ENCODE measurements at places on chromosomes 1 and 21.

- peak; percentile 35 for DNase-seq
Observed at GRCh38 chr1:151158326-151158725, 1.9 kb downstream of the TNFAIP8L2 start.

DNA sequence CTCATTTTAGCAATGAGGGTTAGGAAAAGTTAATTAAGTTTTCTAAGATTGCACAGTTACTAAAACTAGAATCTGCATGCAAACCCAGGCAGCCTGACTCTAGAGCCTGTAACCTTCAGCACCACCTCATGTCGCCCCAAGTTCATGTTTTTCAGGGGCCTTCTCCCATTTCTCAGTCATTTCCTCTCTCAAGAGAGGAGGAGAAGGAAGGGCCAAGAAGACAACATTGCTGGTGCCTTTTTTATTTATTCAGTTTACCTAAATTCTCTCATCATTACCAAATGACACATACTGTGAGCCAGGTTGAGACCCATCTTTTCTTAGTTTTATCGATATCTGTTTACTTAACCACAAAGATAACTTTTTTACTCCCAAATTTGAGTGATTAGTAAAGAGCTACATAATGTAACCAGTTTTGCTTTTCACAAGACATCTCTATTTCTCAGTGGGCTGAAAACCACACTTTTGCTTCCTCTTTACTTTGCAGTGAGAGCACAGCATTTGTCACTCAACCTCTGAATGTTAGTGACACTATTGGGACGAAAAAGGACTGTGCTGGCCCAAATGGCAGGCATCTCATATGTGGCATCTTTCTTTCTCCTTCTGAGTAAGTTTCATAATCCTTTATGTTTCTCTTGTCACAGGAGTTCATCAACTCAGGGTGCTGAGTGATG is at the start of gene CD101:
TSS of gene CD101 (plus strand) at position 507 of the 674 bp plus-strand sequence. CDS start at position 565, 58 bp downstream.
- DNase-seq, result peak; percentile 36

DNA sequence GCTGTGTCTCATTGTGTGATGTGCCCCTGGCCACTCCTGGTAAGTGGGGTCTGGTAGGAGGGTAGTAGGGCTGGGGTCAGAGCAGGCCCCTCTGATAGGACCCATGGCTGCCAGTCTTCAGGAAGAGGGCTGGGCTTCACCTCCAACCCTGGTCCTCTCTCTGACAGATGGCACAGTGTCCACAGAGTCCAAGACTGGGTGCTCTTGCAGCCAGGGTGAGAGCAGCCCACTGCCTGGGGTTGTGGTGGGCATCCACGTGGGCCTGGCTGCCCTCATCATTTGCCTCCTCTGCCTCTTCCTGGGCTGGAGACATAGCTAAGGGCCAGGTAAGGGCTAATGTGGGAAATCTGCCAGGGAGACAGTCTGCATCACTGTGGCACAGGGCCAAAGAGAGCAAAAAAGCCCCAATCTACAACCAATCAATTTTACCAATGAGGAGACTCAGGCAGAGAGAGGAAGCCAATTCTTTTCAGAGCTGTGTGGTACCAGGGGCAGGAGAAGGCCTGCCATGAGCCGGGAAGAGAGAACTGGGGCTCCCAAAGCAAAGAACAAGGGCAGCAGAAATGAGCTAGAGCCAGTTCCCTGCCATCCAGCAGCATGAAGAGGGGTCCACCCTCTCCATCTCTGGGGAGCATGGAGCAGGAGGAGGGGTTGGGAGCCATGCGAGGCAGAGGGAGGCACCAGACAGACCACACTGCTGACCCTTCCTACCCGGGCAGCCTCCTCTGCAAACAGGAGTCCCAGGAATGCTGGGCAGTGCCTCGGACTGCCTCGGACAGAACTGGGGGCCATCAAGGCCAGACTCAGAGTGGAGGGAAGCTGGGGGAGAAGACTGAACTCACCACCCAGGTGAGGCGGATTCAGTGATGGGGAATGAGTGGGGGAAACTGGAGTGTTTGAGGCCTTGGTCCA is 26.8 kb downstream of the SLC27A3 start:
- DNase-seq, result no peak

DNA sequence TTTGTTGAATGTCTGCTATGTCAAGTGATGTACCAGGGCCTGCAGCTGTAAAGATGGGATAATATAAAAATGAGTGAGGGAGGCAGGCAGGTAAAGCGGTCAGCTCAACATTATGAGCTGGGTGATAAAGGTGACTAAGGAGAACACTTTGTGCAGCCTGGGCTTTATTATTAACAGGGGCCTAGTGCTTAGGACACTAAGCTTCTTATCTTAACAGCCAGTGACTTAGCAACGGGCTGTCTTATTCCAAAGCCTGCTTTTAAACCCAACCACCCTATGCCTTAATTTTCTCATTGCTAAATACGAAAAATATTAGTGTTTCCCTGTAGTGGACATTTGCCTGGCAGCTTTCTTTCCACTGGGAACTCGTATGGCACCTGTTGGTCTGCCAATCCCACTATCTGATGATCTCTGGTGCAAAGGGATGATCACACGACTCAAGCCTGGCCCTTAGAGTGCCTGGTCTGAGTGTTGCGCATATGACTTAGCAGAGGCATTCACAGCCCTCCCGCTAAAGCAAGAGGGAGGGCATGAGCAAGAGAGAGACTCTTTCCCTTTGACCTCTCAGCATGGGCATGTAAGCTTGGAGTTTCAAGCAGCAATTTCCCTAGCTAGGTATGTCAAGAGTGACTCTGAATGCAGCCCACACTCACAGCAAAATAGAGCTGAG is 98.6 kb upstream of the PAPPA2 start:
- no peak for DNase-seq

DNA sequence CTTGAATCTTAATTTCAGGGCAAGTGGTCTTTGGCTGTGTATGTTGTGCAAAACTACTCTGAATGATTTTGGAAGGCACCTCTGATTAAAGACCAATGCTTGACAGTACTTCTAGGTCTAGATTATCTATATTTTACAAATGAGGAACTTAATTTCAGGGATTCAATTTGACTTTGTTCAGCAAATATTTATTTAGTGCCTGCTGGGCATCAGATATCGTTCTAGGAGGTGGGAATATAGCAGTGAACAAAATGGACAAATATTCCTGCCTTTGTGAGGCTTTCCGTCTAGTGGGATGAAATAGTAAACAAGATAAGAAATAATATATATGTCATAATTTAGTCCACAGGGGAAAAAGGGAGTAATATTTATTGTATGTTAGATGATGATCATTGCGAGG is 4.7 kb downstream of the ZNF326 start:
- no peak for DNase-seq

DNA sequence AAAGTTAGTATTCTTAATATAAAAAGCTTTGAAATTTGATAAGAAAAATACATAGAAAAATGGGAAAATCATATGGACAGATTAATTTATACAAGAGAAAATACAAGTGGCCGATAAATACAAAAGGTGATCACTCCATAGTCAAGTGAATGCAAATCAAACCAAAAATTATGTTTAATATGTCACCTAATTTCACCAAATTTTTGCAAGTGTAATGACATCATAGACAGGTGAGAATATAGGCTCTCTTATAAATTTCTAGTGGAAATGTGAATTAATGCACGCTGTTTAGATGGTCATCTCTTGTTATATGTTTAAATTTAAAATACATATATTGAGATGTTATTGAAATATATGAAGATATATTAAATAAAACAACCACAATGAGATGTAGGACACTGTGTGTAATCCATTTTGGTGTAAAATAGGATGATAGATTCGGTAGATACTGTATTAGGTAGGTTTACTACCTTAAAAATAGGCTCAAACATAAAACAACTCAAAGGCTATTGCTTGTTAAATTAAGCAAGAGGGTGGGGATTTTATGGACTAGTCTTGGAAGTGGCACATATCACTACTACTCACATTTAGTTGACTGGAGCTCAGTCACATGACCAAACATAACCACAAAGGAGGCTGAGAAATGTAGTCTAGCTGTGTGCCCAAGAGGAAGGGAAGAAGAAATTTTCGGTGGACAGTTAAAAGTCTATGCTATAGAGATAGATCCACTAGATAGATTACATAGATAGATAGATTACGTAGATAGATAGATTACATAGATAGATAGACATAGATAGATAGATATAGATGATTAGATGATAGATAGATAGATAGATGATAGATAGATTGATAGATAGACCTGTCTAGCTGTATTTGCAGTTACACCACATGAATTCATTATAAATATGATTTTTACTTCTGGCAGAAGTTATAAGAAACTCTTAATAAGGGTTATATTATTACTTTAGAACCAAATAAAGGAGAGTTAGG is 9.2 kb downstream of the INSL5 start:
- DNase-seq, result no peak

DNA sequence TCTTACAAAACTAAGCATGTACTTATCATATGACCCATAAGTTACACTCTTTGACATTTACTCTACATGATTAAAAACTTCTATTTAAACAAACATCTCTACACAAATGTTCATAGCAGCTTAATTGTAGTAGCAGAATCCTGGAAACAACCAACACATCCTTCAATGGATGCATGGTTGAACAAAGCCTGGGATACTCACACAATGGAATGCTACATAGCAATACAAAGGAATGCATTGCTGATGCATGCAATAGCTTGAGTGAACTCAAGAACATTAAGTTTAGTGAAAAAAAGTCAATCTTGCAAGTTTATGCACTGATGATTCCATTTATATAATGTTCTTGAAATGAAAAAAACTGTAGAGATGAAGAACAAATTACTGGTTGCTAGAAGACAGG is 686.9 kb downstream of the LRRIQ3 start:
- DNase-seq, result no peak

DNA sequence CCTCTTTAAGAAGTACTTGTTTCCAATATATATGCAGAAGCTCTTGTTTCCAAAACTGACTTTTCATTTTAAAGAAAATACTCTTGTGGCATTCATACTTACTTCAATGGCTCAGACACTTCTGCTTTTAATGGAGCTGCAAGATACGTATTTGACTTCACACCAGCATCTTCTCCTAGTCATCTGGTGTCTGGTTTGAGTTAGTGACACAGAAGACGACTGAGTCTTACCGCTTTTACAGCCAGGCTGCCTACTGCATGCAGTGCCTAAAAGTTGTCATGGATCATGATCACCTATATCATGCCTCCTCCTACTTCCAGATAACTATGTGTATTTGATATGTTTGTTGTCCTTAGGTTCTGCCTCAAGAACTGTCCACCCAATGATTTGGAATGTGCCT is 185.9 kb downstream of the TPR start:
- DNase-seq, result no peak

DNA sequence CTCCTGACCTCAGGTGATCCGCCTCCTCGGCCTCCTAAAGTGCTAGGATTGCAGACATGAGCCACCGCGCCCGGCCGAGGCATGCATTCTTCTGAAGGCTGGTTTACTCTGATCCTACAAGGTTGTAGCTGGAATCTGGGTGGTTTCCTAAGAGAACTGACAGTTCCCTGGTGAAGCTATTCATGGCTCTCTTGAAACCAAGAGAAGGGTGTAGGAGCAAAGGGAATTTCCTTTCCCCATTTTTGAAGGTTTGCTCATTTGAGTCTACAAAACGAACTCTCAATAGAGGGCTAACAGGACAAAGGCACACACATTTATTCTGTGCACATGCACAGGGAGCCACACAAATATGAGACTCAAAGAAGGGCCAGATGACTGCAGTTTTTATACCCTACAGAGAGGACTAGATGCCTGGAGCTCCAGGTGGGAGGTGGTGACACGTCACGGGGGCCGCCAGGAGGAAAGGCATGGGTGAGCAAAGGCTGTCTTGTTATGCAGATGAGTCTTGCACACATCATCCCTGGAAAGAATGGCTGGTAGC is 49.5 kb upstream of the ERRFI1 start:
- DNase-seq, result no peak

- no peak for DNase-seq
Observed at GRCh38 chr1:84665703-84666317, 24.5 kb downstream of the SSX2IP start.

DNA sequence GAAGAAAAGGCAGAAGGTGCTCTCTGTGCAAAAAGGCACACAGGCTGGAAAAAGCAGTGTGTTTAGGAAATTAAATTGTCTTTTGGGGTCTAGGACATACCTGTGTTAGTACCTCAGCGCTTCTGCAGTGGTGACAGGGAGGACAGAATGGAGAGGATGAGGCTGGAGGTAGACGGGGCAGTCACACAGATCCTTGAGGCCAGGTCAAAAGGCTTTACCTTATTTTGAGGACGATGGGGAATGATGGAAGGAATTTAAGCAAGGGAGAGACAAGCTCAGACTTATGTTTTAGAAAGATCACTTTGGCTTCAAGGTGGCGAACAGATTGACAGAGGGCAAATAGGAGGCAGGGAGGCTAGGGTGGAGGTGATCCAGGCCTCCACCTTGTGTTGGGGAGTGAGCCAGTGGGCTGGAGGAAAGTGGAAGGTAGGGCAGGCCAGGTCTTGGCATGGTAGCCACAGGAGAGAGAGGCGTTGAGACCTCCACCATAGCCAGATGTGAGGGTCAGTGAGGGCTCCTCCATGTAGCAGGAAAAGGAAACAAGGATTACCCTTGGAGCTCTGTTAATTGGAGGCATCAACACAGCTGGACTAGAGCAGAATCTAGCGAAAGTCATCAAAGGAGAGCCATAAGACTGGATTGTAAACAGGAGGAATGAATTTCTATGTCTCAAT is 4.2 kb downstream of the CYP4B1 start:
- no peak for DNase-seq

GRCh38 chr21:41091616-41092015 is 76.3 kb upstream of the BACE2 start:
- DNase-seq, result no peak

DNA sequence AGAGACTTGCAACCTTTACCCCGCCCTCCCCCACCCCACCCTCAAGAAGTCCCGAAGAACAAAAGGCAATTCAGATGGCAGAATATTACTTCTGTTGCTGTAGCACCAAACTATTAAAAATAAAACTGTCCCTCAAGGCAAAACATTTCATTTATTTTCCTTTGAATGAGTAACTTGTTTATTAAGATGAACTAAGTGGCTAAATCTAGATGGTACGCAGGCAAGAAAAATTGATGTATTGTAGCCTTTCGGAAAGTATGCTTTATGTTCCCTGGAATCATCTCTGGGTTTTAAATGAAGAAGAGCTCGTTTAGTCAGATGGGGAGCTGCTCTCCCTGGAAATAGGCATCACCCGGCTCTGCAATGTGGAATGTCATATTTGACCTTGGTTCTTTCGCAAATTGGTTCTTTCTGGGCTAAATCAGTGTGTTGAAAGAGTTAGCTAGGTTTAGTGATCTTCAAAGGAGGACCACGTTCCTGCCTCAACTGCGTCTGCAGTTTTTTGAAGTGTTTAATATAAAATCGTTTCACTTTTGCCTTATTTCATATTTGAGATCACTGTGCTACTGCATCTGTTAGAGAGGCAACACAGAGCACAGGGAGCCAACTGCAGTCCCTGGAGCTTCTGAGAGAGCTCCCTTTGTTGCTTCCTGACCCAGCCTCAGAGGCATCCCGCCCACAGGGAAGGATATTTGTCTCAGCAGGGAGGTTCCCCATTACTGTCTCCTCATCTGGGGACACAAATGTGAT is 61.8 kb downstream of the KIF26B start:
- no peak for DNase-seq

DNA sequence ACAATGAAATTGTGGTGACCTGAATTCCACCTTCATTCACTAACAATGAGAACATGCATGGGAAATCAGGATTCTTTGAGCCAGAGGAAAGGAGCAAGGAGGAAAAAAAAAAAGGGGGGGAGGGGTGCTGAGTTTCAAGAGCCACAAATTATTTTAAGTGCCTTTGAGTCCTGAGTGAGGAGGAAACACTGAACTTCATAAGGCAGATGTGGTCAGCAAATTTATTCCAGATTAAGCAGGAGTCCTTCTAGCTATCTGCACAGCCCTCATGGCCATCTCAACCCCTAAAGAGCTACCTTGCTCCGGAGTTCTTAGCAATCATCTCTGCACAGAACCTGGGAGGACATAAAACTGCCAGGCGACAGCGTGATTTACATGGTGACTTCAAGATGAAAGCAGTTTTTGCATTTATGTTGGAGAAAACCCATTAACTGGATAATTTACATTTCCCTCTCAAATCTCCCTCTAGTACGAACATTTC is 21.7 kb downstream of the ASTN1 start:
- no peak for DNase-seq
